ENCODE measurements at places on chromosomes 7 and 10. TPM values are rescaled to one million over a fixed set of nuclear protein-coding genes. Genes with fewer than 3 reads are reported as not detected.
A peak's percentile ranks its signal among the peaks of the same experiment; 100 is the strongest.

SLC16A9 gene
- 4.9 TPM for total RNA-seq

LRIT1 gene
- total RNA-seq: not detected

- peak; percentile 3 for DNase-seq
Measured at GRCh38 chr10:125343118-125343925, 183.0 kb upstream of the CTBP2 start.

DNA sequence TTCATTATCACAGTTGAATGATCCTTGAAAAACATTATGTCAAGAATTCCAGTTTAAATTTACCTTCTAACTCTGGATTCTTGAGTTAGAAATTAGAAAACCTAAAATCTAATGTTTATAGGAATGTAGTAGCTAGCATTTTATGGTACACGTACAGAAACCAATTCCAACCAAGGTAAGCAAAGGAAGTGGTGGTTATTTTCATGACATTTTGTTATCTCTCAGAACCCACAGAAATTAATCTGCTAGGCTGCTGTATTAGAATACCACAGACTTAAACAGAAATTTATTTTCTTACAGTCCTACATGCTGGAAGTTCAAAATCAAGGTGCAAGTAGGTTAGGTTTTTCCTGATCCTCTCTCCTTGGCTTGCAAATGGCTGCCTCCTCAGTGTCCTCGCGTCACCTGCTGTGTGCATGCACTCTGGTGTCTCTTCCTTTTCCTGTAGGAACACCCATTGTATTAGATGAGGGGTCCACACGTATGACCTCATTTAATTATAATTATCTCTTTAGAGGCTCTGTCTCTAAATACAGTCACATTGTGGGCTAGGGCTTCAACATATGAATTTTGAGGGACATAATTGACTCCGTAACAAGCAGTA, 8.5 kb upstream of the CSTF2T start:
- no peak for DNase-seq

- DNase-seq: no peak
Measured at GRCh38 chr7:143286522-143286890, 1.6 kb upstream of the CASP2 start.
